ENCODE measurements at places on chromosomes 7 and 10.

GRCh38 chr10:131790021-131790420, 110.8 kb upstream of the PPP2R2D start:
- no peak for DNase-seq

- DNase-seq: no peak
These were observed 183.0 kb upstream of the PRSS1 start for GRCh38 chr7:142566271-142566670.

GRCh38 chr10:18102404-18102803, 37.8 kb upstream of the CACNB2 start:
- DNase-seq: no peak

GRCh38 chr7:28572321-28573058, 160.2 kb downstream of the CREB5 start:
- no peak for DNase-seq

GRCh38 chr10:131013281-131013912, 298.1 kb downstream of the TCERG1L start:
- no peak for DNase-seq

DNA sequence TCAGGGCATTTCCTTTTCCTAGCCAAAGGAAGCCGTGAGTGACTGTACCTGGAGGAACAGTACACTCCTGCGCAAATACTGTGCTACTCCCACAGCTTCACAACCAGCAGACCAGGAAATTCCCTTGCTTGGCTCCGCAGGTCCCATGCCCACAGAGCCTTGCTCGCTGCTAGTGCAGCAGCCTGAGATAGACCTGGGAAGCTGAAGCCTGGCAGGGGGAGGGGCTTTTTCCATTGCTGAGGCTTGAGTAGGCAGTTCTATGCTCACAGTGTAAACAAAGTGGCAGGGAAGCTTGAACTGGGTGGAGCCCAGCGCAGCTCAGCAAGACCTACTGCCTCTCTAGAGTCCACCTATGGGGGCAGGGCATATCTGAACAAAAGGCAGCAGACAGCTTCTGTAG, 291.2 kb downstream of the HGF start:
- no peak for DNase-seq

DNA sequence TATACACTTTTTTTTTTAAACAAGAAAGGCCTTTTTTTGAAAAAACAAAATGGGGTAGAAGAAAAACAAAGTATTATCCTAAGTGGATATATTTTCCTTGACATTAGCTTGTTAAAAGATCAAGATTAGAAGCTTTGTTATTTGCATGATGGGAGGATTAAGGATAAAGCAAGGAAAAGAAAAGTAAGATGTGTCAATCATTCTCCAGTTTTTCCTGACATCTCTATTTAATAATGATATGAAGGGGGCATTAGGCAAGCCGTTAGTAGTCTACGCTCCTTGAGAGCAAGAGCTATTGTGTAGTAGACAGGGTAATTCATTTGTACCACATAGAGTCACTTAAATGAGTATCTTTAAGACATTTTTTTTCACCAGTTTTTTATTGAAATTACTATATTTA, 137.6 kb downstream of the RNF133 start:
- DNase-seq: no peak

Measured in NCI-H1694 treated with DMSO at 0.1 percent for 48 hours (cell line).